ENCODE measurements at places on chromosomes 3 and 15.

- DNase-seq, result no peak
Measured at GRCh38 chr3:178036451-178037144, 499.6 kb upstream of the KCNMB2 start.

GRCh38 chr15:63599401-63600000, 2.3 kb downstream of the FBXL22 start:
- DNase-seq, result peak; percentile 49

- DNase-seq, result no peak
Measured at GRCh38 chr3:110021659-110022058, 684.3 kb upstream of the DPPA4 start.

DNA sequence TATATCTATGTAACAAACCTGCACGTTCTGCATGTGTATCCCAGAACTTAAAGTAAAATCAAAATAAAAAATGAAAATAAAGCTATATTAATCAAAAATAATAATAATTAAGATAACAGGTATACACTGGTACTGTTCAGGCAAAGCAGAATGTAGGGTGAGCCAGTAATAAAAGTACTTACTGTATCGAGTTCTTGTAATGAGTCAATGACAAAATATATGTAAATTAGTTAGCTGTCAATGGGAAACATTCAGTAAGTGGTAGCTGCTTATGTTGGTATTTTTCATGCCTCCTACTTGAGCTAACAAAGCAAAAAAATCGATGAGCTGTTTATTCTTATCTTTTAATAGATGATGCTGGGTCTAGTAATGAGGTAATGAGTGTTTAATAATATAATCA, 93.2 kb downstream of the GBE1 start:
- no peak for DNase-seq

GRCh38 chr15:68435966-68436365, 4.0 kb upstream of the ITGA11 start:
- no peak for DNase-seq

DNA sequence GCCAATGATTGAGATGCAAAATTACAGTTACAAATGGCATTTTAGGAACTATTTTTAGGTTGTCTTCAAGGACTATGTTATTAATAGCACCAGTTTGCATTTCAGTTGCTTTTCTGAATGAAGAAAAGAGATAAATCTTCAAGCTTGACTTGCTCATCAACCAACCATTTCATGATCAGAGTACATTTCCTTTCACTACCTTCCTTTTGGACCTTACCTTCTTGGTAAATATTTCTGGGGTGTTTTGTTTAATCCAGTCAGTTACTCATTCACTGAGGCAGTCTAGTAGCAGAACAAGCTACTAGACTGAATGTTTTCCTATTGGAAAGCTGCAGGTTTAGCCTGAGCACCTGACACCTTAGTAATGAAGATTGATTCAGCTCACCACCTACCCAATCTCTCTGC, 8.2 kb downstream of the SLC27A2 start:
- DNase-seq, result no peak

DNA sequence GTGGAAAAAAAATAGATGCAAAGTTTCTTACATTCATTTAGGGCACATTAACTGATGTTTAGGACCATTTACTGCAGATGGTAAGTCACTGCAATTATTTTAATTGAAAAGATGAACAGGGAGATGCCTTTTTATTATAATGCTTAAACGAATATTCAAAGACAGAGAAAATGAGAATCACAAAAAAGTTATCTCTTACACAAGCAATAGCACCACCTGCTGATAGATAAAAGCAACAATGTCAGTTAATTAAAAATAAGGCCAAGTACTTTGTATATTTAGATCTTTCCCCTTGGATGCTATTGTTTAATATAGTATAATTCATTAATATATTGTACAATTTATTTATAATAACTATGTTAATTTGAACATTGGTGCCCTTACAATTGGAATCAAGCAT, 55.9 kb downstream of the IFT80 start:
- DNase-seq, result no peak

DNA sequence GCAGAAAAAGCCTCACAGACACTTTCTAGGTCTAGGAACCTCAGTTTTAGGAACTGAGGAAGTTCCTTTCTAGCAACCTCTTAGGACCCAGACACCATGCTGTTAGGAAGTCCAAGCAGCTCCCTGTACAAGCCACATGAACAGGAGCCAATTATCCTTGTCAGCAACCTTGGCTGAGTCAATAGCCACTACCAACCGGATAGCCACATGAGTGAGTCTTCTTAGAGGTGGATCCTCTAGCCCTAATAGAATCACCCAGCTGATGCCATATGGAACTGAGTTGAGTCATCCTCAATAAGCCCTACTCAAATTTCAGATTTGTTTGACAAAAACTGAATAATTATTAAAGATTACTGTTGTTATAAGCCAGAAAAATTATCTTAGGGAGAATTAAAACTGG, 256.2 kb downstream of the NLGN1 start:
- no peak for DNase-seq

DNA sequence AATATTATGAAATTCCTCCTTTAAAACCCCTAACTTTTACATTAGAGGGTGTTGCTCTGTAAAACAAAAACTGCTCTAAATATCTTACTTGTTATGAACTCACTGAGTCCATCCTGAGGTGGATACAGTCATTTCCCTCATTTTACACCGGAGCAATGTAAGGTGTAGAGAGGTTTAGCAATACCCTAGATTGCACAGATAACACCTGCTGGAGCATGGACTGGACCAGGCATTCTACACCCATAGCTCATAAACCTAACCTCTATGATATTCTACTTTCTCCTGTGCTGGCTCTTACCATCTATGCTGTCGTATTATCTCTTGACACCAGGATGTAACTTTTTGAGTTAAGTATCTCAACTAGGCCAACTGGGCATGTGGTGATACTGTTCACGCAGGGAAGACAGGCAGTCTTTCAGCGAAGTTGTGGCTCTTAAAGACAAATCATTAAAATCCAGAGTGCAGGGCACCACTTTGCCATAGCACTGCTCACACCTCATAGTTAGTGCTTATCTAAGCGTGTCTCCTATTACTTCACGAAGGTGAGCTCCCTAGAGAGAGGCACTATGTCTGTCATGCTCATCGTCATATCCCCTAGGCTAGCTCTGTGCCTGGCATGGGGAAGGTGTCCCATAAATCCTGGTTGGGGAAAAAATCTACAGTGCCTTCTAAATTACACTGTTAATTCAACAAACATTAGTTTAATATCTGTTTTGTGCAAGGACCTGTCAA, 100.1 kb upstream of the SLC2A2 start:
- no peak for DNase-seq

DNA sequence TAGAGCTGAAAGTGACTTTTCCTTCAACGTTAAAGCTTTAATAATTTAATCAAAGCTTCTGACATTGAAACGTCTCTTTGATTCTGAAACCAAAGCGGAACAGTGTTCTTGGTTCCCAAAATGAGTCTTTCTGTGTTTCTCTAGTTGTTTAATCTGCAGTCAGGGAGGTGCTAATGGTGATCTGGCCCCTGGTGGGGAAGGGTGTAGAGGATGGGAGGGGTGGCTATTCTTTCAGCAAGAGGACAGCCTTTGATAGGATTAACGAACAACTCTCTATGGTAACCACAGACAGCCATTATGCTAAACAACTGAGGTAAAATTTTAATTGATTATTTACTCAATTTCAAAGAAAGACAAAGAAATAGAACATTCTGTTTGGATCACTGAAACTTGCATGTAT, 79.9 kb upstream of the CADPS start:
- DNase-seq, result no peak

GRCh38 chr3:111831840-111832239, 27.2 kb upstream of the PHLDB2 start:
- DNase-seq, result no peak

- no peak for DNase-seq
Measured at GRCh38 chr3:72411126-72411525, 437.1 kb downstream of the SHQ1 start.

GRCh38 chr3:29912600-29913288, 631.9 kb downstream of the RBMS3 start:
- DNase-seq, result no peak

GRCh38 chr3:187873843-187874242, 128.6 kb upstream of the BCL6 start:
- no peak for DNase-seq

GRCh38 chr3:28850186-28850585, 430.7 kb upstream of the RBMS3 start:
- DNase-seq, result no peak

DNA sequence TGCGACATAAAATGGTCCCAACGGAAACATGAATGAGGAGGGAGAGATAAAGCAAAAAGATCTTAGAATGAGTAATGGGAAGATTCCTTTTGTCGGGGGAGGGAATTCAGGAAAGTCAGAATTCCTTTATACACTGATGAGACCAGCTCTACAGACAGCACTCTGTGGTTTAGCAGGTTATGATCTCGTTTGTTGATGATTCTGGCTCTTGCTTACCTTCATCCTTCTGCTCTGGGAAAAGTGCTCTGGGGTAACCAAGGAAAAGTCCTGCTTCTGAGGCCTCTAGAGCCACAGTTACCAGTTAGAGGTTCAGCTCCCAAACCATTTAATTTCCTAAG, 150.7 kb upstream of the NR2E3 start:
- DNase-seq, result no peak

GRCh38 chr15:101531170-101531569, 41.7 kb upstream of the PCSK6 start:
- no peak for DNase-seq

- DNase-seq, result no peak
Measured at GRCh38 chr15:74799255-74799855, 13.3 kb upstream of the LMAN1L start.

DNA sequence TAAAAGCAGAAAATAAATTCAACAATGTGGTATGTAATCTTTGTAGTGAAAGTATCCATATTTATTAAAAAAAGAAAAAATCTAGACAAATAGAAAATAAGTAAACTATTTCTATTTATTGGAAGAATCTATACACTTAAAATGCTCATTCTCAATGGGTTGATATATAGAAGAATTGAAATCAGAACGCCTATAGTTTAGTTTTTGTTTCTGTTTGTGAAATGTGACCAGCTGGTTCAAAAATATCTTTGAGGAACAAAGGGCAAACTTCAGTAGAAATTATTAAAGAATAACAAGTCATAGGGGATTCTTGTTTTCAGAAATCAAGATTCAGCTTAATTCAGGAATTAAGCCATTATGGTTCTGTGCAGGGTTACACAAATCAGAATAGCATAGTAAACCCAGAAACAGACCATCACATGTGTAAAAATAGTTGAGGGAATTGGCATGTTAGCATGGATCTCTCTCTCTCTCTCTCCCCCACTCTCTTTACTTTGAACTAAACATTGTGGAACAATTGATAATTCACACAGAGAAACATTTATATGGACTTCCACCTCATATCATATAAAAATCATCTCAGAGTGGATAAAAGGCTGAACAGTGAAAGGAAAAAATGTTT, 134.0 kb downstream of the CHL1 start:
- DNase-seq, result no peak

DNA sequence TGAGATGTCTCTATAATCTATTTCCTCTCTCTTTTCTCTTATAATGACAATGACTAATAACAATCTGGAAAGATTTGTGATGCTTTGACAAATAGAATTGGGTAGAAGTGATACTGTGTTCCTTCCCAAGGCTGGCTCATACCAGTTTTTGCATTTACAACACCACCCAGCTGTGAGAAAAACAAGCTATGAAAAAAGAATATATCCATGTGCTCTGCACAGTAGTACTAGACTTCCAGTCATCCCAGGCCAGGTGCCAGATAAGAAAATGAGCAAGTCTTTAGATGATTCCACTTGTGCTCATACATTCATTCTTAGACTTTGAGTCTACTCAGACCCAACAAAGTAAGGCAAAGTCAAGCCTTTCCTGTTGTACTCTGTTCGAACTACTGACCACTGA, 350.2 kb upstream of the POU1F1 start:
- no peak for DNase-seq

DNA sequence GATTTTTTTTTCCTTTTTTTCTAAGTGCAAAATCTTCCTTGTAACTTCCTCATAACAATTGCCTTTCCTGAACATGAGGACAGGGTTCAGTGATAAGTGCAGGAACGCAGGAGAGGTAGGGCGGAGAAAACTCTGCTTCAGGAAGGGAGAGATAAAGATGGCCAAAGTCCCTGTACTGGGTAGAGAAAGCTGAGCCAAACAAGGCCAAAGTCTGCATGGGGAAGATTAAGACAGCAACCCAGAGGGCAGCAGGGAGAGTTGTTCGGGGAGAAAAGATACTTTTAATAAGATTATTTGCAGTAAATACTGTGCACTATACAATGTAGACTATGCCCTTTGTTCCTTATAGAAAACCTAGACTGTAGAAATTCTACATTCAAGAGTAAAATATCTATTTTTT, 55.4 kb upstream of the LRRFIP2 start:
- no peak for DNase-seq

DNA sequence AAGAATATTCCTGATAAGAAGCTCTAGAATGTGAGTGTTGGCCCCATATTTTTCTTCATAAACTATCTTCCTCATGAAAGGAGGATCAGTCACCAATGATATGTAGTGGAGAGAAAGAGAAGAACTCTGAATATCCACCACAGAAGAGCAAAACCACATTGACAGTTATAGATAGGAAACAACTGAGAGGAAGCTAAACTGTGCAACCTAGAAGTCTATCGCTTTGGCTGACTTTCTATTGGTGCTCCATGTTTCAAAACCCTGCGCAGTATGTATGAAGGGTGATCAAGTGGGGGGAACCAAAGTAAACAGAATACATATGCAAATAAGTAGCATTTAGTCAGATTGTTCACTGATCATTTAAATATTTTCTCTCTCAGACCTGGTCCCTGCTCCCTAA, 41.0 kb upstream of the ZNF280D start:
- DNase-seq, result no peak

- DNase-seq, result no peak
Measured at GRCh38 chr3:182420741-182421140, 372.6 kb upstream of the ATP11B start.

DNA sequence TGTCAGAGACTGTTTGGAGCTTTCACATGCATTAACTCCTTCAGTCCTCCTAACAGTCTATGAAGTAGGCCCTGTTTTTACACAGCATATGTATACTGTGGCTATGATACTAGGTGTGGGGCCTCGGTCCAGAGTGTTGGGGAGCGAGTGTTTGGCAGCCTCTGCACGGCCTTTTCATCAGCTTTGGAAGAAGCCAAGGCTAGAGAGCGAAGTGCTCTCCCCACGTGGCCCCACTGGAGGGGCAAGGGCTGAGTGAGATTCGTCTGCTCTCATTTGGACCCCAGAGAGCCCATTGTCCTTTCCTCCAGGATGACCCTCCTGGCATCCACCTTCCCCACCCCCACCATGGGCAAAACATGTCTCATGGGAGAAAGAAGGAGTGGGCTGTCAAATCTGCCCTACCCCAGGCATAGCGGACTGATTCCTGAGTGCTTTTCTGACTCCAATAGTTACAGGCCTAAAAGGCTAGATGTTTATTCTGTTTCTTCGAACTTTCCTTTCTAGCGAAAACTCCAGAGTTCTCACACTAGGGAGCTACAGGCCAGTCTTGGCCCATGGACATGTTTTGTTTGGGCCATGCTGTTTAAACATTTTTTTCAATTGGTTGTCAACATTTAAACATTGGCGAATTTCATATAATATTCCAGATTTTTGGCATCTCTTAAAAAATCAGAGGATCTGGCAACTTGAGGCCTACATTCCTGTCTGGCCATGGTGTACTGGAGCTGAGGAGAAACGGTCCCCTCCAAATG, 76.0 kb downstream of the EEFSEC start:
- DNase-seq, result no peak
